ENCODE measurements at places on chromosomes 1 and 21.

GRCh38 chr1:62997884-62998283 is 214.0 kb downstream of the ATG4C start:
- no peak for DNase-seq

GRCh38 chr1:174836543-174836942 is 163.2 kb upstream of the CACYBP start:
- no peak for DNase-seq

- no peak for DNase-seq
These were observed 10.4 kb upstream of the CDK18 start for GRCh38 chr1:205494115-205494514.

DNA sequence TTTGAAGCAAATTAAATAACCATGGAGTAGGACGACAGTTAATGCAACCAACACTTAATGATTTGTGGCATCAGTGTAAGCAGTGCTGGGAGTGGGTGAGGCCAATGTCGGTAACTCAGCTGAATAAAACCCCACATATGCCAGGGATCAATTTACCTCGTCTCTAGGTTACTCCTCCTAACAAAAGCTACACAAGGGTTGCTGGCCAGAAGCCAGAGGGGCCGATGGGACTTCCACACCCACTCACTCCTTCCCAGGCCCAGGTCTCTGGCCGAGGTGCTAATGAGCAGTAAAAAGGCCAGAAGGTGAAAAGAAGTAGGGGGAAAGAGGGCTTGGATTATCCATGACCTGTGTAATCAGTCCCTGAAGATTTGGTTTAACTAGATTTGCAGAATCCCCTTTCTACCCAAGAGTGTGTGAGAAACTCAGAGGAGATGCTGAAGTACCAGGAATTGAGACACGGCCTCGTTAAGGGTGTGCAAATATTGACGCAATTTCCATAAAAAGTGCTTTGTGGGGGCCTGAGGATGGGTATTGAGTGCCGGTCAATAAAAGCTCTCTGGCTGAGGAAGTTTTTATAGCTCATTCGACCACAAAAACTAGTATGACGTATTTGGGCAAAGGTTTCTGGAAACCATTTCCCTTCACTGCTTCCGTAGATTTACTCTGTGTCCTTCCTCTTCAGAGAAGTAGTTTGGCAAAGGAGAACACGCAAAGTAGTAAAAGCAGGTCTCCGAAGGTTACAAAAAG is 145.5 kb downstream of the TBX15 start:
- no peak for DNase-seq

GRCh38 chr21:15071009-15071408 is 6.2 kb upstream of the NRIP1 start:
- no peak for DNase-seq

- no peak for DNase-seq
These were observed 37.7 kb downstream of the ODR4 start for GRCh38 chr1:186413319-186413718.
